Tibial artery (tissue), 4 donors: ENCODE measurements at places on chromosomes 2 and 18.

DNA sequence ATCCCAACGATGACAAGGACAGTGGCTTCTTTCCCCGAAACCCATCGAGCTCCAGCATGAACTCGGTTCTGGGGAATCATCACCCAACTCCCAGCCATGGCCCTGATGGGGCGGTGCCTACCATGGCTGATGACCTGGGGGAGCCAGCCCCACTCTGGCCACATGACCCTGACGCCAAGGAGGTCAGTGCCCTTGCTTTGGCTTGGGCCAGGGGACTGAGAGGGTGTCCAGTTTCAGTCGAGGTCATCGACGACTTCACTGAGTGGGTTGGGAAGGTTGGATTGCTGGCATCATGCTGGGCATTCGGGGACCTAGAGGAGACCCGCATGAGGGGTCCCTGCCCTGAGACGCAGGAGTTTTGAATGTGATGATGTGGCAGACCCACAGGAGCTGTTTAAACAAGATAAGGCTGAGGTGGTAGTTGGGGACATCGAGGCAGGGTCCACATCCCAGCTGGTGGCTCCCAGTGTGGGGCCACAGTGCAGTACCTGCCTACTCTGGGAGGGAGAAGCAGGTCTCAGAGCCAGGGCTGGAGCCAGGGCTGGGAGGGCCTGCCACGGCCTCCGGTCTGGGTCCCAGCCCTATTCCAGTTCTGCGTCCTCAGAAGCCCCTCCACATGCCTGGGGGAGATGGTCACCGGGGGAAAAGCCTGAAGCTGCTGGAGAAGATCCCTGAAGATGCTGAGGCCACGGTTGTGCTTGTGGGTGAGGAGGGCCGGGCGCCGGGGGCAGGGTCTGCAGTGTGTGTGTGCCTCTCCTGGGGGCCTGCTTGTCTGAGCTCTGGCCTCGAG is 6.0 kb downstream of the SLC4A3 start:
- DNase-seq, result peak; percentile 60

DNA sequence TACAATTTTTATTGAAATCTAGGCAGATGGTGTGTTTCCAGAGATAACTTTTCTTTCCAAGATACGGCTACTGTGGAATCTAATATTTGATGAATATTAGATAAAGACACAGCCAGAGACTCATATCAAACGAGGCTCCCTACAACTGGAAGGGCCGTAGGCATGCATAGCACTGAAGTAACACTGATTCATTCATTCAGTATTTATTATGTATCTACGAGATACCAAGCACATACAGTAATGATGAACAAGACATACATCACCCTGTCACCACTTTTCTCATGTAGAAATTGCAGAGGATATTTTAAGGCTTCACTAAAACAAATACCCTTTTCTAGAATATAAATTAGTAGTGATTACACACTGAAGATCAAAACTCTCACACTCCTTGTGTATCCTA is 74.5 kb downstream of the KCTD18 start:
- DNase-seq, result no peak

GRCh38 chr18:22348521-22349316 is 69.0 kb downstream of the CTAGE1 start:
- DNase-seq, result peak; percentile 84

DNA sequence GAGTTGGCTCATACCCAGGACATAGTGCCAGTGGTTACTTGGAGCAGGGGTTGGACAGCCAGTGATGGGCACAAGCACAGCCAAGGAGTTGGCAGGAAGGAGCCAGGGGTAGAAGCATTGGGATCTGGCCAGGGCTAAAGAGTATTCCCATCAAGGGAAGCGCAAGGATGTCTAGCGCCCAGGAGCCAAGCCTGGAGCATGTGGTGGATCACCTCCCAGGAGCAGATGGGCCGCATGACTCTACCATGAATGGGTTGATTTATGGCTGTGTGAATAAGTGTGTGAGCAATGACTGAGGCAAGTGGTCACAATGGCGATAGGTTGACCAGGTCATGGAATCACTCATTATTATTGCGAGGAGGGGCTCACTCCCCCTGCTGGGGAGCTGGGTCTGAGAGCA is 111.1 kb downstream of the FHOD3 start:
- no peak for DNase-seq

- DNase-seq, result no peak
Observed at GRCh38 chr2:138827426-138828054, 47.4 kb upstream of the NXPH2 start.

DNA sequence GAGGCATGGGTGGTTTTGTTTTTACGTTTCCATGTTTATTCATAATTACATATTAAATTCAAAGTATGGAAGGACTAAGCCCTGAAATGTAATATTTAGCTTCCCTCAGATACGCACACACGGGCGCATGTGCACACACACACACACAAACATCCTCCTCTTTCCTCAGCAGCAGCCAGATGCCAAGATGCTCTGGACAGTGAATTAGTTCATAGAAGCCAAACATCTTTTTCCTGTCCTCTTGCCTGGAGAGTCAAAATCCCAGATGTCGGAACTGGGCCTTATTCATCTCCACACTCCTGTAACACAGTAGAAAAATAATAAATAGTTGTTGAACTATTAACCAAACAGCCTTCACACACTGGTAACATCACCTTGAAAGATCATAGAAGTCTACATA is 273.1 kb downstream of the SP3 start:
- DNase-seq, result no peak

GRCh38 chr2:135056790-135057189 is 4.7 kb downstream of the RAB3GAP1 start:
- no peak for DNase-seq

DNA sequence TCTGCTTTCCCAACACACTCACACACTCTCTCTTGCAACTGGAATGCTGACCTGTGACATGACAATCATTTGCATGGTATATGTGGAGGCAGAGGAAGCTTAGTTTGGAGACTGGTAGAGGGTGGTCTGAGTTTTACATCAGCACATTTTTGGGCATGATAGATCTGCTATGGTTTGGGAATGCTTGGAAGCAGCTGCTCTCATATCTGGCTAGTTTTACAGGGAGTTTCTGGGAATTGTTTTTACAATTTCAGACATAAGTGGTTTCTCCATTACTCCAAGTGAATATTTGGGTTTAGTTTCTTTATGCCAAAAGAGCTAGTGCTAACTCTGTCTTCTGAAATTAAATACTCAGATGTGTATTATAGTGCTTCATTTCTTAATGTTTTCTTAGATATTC is 977.6 kb downstream of the SUCLG1 start:
- DNase-seq, result no peak
